ENCODE measurements at places on chromosomes 6 and 20.
A peak's percentile ranks its signal among the peaks of the same experiment; 100 is the strongest.

- DNase-seq: no peak
Measured at GRCh38 chr20:9202420-9203080, 133.7 kb downstream of the PLCB4 start.

- DNase-seq: no peak
Measured at GRCh38 chr20:22100686-22101085, 395.2 kb downstream of the PAX1 start.

- no peak for DNase-seq
Measured at GRCh38 chr6:346386-347030, 45.0 kb upstream of the IRF4 start.

DNA sequence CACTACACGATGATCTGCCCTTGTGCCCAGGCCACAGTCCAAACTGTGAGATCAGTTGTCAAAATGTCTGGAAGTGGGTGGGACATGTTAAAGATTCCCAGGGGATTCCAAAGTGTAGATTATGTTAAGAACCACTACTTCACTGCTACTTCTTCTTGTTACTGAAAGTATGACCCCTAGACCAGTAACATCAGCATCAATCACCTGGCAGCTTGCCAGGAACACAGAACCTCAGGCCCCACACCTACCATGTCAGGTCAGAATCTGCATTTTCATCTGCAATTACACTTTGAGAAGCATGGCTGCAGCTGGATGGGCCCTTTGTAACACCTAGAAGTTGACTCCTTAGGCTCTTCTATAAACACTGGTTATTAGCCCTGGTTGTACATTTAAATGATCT lies 36.1 kb downstream of the RFPL4B start:
- DNase-seq: no peak

DNA sequence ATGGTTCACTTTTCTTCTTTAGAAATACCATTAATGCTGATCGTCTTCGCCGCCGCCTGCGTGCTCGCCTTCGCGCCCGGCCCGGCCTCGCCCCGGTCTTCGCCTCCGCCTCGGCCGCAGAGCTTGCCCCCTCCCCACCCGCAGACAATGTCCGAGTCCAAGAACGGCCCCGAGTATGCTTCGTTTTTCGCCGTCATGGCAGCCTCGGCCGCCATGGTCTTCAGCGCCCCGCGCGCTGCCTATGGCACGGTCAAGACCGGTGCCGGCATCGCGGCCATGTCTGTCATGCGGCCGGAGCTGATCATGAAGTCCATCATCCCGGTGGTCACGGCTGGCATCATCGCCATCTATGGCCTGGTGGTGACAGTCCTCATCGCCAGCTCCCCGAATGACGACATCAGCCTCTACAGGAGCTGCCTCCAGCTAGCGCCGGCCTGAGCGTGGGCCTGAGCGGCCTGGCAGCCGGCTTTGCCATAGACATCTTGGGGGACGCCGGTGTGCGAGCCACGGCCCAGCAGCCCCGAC lies 4.8 kb upstream of the PRPH2 start:
- no peak for DNase-seq

GRCh38 chr6:5706124-5707033 lies 300.3 kb downstream of the NRN1 start:
- DNase-seq: no peak

DNA sequence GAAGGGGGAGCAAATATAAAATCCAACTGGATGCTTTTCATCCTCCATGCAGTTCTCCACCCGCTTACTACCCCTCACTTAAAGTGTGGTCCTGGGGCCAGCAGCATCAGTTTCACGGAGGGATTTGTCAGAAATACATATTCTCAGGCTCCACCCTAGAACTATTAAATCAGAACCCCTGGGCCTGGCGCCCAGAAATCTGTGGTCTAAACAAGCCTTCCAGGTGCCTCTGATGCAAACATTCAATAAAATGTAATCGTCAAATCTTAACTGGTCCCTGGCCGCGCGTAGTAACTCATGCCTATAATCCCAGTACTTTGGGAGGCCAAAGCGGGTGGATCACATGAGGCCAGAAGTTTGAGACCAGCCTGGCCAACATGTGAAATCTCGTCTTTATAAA lies 47.7 kb downstream of the ATXN1 start:
- DNase-seq: no peak

DNA sequence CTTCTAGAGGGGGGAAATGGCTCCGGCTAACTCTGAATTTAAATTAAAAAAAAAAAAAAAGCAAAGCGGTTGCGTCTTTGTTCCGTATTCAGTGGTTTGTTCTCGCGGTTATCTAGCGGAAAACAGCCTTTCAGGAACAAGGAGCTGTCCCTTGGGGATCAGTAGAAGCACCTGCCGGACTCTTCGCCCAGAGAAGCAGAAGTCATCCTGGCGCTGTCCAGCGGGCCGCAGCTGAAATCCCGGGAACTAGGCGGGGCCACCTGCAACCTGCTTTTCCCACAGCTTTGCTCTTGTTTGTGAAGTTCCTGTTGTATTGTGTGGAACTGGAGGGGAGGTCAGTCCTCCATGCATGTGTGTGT lies 43.9 kb upstream of the GJE1 start:
- no peak for DNase-seq

- DNase-seq: peak; percentile 60
Measured at GRCh38 chr6:89940225-89941027, 46.2 kb downstream of the GJA10 start.

- DNase-seq: no peak
Measured at GRCh38 chr20:14234666-14235295, 102.6 kb downstream of the FLRT3 start.

DNA sequence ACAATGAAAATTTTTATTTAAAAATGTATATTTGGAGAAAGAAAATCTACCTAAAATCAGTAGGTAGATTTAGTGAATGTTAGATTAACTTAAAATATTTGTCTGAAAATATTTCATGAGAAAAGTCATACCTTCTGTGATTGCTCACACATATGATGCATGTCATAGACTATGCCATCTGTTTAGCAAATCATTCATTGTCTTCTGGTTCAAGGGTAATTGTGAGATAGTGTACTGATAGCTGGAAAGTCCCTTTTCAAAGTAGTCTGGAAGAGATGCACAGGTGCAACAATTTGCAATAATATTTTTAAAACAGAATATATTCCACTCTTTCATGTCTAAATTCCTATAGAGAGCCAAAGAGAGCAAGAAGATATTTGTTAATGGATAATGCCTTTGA lies 21.0 kb upstream of the RNF217 start:
- no peak for DNase-seq

- DNase-seq: no peak
Measured at GRCh38 chr20:62828511-62829230, 11.8 kb downstream of the COL9A3 start.

- DNase-seq: no peak
Measured at GRCh38 chr6:19827247-19827646, 9.9 kb upstream of the ID4 start.

DNA sequence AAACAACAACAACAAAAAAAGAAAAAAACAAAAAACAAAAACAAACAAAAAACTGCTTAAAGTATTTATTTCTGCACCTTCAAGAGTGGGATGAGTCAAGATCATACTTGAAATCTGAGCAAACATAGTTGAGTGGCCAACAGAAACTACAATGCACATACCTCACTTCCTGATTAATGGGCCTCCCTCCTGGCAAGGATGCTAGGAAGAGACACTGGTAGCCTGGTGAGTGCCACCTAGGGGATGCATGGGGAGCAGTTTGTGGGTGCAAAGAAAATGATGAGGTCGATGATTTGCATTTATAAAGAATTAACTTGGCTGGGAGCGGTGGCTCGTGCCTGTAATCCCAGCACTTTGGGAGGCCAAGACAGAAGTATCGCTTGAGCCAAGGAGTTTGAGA lies 808.1 kb downstream of the MAFB start:
- DNase-seq: no peak

DNA sequence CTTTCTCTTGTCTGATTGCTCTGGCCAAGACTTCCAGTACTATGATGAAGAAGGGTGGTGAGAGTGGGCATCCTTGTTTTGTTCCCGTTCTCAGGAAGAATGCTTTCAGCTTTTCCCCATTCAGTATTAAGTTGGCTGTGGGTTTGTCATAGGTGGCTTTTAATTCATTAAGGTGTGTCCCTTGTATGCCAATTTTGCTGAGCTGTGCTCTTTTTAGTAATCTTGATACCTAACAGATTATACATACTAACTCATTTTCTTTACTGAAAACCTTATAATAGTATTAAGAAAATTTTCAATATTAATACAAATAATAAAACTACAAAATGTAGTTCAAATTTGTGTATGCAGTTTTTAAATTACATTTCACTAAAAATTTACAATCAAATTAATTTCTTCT lies 379.6 kb upstream of the PLCB4 start:
- DNase-seq: no peak

DNA sequence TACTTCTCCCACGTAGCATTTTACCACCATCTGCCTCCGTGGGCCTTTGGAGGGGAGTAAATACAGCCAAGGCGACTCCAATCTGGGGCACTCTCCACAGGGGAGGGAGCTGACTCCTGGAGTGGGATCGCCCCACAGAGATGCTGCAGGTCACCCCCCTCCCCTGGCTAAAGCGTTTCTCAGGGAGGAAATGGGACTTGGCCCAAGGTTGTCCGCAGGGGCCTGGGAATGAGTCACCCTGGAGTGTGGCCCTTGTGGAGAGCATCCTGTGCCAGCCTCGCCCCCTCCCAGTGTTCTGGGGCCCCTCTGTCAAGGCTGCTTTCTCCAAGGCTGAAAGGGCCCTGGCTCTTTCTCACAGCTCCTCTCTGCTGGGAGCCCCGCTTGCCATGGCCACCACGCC lies 84.5 kb upstream of the QKI start:
- DNase-seq: no peak

DNA sequence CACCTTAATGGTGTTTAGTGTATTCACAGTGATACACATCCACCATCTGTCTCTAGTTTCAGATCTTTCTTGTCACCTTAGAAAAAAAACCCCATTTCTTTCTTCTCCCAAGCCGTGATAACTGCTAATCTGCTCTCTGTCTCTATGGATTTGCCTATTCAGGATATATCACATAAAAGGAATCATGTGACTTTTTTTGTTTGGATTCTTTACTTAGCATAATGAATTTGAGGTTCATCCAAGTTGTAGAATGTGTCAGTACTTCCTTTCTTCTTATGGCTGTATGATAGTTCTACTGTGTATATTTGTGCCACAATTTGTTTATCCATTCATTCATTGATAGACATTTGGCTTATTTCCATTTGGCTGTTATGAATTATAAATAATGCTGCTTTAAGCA lies 57.1 kb downstream of the ITCH start:
- no peak for DNase-seq

GRCh38 chr6:26071135-26071534 lies 16.1 kb upstream of the HFE start:
- peak; percentile 38 for DNase-seq

DNA sequence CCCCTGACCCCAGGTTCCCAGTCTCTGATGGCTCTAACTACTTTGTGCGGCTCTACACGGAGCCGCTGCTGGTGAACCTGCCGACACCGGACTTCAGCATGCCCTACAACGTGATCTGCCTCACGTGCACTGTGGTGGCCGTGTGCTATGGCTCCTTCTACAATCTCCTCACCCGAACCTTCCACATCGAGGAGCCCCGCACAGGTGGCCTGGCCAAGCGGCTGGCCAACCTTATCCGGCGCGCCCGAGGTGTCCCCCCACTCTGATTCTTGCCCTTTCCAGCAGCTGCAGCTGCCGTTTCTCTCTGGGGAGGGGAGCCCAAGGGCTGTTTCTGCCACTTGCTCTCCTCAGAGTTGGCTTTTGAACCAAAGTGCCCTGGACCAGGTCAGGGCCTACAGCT lies 9.6 kb downstream of the PIGT start:
- DNase-seq: no peak

GRCh38 chr6:128511506-128511905 lies 8.9 kb downstream of the PTPRK start:
- no peak for DNase-seq

DNA sequence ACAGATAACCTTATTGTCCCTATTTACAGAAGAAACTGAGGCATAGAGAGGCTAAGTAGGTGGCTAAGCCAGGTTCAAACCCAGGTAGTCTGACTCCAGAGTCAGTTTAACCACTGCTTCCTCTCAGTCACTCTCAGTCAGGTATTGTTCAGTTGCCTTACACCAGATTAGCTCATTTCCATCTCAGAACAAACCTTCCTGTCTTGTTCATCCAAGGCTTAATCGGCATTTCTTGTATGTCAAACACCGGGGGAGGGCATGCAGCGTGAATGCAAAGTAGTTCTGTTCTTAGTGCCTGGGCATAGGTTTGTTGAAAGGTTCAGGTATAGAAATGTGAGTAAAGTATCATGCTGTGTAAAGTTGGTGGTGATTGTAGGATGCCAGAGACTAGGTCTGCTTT lies 51.7 kb downstream of the CTNNBL1 start:
- no peak for DNase-seq

DNA sequence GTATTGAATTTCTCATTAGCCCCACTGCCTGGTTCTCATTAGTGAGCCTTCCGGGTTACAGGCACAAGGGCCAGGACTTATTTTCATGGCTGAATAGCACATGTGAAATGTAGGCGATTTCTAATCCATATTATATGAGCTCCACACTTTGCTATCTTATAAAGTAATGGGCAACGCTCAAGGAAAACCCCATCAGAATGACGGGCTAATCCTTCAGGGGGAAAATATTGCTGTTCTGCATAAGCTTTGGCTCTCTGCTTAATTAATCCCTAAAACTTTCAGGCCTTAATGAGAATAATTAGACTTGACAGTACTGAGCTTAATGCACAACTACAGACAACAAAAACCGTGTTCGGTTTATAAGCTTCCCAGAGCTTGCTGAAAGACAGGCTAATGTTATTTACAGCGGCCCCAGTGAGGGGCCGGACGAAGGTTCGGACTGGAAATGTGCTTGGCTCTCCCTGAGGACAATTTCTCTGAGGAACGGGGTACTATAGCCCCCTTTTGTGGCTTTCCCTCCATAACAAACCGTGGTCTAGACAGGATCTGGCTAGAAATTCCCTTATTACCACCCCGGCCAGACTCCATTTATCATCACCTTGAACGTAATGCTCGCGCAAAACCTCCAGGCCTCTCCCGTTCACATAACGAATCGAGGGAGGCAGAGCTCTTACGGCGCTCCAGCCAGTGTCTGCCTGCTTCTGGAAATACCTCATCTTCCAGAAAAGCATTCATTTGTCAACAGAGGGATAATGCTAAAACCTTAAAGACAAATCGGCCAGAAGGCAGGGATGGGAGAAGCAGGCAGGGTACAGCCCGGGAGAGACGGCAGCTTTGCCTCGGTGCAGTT lies 164.5 kb downstream of the CD83 start:
- no peak for DNase-seq

DNA sequence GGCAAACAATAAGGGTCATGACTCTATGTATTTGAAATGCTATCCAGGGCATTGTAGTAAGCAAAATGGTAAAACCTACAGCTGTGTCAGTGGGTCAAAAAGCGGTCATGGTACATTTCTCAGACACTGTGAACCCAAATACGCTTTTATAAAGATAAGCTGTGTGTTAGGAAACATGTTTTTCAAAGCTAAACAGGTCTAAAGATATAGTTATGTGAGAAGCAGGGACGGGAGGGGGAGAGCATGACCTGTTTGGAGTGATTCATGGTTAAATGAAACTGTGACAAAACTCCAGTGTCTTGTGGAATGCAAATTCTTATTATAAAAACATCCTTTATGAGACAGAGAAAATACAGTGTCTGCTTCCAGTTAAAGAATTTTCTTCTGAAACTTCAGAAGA lies 205.4 kb upstream of the BMP2 start:
- no peak for DNase-seq

GRCh38 chr20:55252521-55252920 lies 752.8 kb downstream of the CBLN4 start:
- no peak for DNase-seq

Measured in hematopoietic multipotent progenitor cell treated with erythropoietin and hydrocortisone succinate and interleukin-3 and kit ligand, for 15 days (in vitro differentiated cells).